Right ventricle myocardium superior (tissue), 1 donor: ENCODE measurements at places on chromosomes 7 and 10. TPM values are rescaled to one million over a fixed set of nuclear protein-coding genes. Genes with fewer than 3 reads are reported as not detected.

GRCh38 chr7:137454767-137455166 lies 111.2 kb upstream of the PTN start:
- DNase-seq, result peak; percentile 45

- peak; percentile 37 for DNase-seq
These were observed 83.6 kb downstream of the CD36 start for GRCh38 chr7:80721883-80722615.

GRCh38 chr7:22584179-22584578 lies 84.2 kb upstream of the STEAP1B start:
- no peak for DNase-seq

- no peak for DNase-seq
These were observed 8.3 kb downstream of the HOXA4 start for GRCh38 chr7:27122077-27122910.

- no peak for DNase-seq
These were observed 145.9 kb downstream of the PRKAG2 start for GRCh38 chr7:151731022-151731441.

GRCh38 chr7:30214651-30215137 lies 69.7 kb upstream of the ZNRF2 start:
- no peak for DNase-seq

- no peak for DNase-seq
These were observed 70.8 kb downstream of the GRID1 start for GRCh38 chr10:86295791-86296190.

- no peak for DNase-seq
These were observed 286.6 kb upstream of the C7orf33 start for GRCh38 chr7:148304083-148304335.

DNA sequence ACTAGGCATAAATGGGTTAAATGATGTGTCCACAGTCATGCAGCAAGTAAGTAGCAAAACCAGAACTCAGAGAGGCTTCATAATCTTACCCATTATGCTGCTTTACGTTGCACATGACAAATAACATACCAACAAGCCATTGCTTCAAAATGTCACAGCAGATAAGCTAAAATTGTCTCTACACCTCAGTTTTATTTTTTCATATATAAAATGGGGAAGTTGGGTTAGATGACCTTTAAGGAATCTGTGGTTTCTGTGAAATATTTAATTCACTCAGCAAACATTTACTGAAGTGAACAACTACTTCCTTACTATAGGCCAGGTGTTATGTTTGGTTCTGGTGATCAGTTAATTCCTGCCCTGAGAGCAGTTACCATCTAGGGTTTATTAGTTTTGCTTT lies 2.2 kb upstream of the ASCC1 start:
- no peak for DNase-seq

GRCh38 chr7:158032561-158033115 lies 555.0 kb downstream of the PTPRN2 start:
- DNase-seq, result no peak

Gene TRIM4
- 6.9 TPM for total RNA-seq

DNA sequence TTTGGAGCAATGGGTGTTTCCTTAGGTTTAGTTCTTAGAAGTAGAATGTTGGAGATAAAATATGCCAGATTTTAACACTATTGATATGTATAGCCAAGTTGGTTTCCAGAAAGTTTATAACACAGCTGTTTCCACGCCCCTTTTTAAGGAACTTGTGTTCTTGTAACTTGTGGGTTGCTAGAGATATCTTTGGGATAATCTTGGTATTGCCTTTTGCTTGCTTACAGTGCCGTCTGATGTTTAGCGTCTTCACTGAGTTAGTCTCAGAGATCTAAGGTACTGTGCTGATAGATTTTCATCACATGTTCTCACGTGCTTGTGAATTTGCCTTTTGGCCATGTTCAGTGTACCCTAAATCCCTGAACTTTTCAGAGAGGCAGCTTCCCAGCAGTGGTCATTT lies 12.4 kb downstream of the TMEM248 start:
- DNase-seq, result no peak

GRCh38 chr10:99365736-99366135 lies 36.6 kb downstream of the CNNM1 start:
- DNase-seq, result no peak

Gene CNNM1
- total RNA-seq, result 0.13 TPM

Gene GRID2IP
- not detected for total RNA-seq

DNA sequence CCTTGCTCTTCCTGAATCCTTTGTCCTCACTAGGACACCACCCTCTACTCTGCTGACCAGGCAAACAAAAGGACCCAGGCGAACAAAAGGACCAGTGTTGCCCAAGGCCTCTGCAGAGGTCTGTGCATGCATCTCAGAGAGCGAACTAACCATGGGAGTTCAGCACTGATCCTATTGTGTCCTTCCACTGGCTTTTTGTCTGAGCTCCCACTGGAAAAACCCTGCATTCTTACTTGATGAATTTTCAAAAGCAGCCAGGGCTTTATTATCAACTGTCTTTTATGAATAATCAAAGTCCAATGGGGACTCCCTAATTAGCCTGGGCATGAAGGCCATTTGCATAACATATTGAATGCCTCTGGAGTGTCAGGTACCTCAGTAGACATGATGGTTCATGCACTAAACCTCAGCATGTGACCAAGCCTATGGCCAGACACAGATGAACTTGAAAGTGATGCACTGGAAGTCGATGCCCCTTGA lies 140.6 kb downstream of the KCNMA1 start:
- no peak for DNase-seq

- DNase-seq, result no peak
These were observed 33.1 kb downstream of the MALSU1 start for GRCh38 chr7:23332193-23332592.

DNA sequence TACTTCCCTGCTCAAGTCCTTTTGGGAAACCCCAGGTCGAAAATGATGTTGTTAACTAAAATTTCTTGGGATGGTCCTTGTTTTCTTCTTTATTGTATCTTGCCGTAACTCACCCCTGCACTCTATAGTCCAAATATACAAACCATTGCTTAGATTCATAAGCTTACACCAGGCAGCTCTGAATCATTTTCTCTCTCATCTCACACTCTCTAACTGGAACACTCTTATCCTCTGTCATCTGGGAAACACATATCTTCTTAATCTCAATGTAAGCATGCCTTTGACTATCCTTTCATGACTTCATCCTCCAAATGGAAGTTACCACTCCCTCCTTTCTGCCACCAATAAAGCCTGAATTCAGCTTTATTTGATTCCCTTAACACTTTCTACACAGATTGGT lies 175.8 kb upstream of the ANK3 start:
- no peak for DNase-seq

- no peak for DNase-seq
These were observed 157.2 kb upstream of the ZNF92 start for GRCh38 chr7:65216469-65216868.

DNA sequence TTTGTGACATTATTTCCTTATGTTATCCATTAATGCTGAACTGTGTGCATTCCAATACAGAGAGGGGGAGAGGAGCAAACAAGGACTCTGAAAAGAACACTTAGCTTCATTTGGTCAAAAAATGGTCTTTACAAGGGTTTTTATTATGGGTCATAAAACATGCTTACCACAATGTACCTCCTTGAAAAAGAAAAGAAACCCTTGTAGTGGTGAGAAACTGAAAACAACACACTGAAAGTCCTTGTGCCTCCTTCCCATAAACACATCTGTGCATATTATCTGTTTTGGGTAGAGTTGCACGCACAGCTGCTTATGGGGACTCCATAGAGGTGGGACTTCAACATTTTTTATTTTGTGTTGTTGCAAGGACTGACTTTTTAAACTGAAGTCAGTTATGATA lies 98.7 kb downstream of the CDK6 start:
- DNase-seq, result no peak

- no peak for DNase-seq
These were observed 182.9 kb downstream of the PFKFB3 start for GRCh38 chr10:6385665-6386064.

GRCh38 chr7:135995748-135996147 lies 18.6 kb upstream of the MTPN start:
- no peak for DNase-seq

Gene SEC24C
- 42.3 TPM for total RNA-seq

GRCh38 chr7:158252081-158252836 lies 335.4 kb downstream of the PTPRN2 start:
- DNase-seq, result no peak

Gene ELFN1
- total RNA-seq, result 10.8 TPM

- DNase-seq, result no peak
These were observed 1168.4 kb downstream of the GATA3 start for GRCh38 chr10:9222917-9223316.

GRCh38 chr7:100148225-100148558 lies 526 bp upstream of the LAMTOR4 start:
- no peak for DNase-seq

GRCh38 chr7:129169171-129169671 lies 19.2 kb upstream of the SMO start:
- DNase-seq, result peak; percentile 78

GRCh38 chr7:332020-332517 lies 42.1 kb downstream of the FOXL3 start:
- no peak for DNase-seq

Gene FZD1
- 8.6 TPM for total RNA-seq

Gene LRRC18
- total RNA-seq, result not detected

Gene CLRN3
- total RNA-seq, result not detected

Gene PNLIPRP1
- total RNA-seq, result not detected

GRCh38 chr10:68088740-68089139 lies 13.7 kb upstream of the HERC4 start:
- DNase-seq, result no peak

Gene HOXA1
- 0.13 TPM for total RNA-seq

GRCh38 chr10:30215141-30215540 lies 133.9 kb downstream of the MTPAP start:
- DNase-seq, result no peak

DNA sequence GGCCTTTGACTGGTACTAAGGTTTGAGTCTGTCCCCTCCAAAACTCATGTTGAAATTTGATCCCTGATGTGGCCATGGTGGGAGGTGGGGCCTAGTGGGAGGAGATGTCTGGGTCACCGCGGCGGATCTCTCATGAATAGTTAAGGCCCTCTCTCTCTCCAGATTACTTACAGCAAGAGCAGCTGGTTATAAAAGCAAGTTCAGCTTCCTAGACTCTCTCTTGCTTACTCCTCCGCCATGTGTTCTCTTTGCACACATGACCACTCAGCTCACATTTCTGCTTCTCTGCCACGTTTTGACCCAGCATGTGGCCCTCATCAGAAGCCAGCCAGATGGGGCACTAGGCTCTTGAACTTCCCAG lies 29.9 kb upstream of the ZMIZ1 start:
- no peak for DNase-seq

- no peak for DNase-seq
These were observed 315.9 kb upstream of the LRRN3 start for GRCh38 chr7:110775046-110775445.

DNA sequence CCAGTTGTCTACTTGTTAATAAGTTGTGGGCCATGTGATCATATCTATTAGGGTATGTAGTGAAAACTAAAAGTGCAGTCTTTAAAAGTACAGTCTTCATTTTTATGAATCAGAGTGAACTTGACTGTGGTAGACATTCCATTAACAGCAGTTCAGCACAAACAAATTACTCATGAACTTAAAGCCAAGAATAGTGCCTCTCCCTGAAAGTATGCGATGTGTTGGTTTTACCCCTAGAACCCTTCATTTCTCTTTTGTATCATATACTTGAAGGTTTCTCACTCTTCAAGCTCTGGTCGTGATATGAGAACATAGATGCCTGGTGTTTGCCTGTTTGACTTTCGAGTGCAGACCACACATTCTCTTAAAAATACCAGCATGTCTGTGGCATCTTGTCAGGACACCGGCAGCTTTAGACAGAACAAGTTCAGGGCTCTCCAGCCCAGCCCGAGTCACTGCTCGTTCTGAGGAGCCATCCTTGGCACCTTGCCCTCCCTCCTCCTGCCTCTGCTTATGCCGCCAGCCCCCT lies 159.3 kb downstream of the LCOR start:
- DNase-seq, result no peak
